ENCODE measurements at places on chromosomes 16 and 17.

DNA sequence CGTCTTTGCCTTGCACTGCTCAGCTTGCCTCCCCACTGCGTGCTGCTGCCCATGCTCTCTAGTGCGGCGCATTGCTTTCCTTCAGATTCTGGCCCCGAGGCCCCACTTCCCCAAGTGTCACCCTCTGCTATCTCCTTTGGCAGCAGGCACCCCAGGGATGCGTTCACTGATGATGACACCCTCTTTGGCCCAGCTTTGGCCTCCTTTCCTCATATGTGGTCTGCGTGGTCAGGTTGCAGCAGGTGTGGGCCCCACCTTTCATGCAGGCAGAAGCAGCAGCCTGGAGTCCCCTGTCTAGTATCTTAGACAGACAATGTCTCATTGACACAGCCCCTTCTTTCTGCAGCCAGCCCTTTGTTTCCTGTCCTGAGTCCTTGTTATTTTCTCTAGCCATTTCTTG lies 4.8 kb upstream of the CCL3 start:
- DNase-seq = no peak

GRCh38 chr16:77805398-77805797 lies 17.0 kb downstream of the VAT1L start:
- DNase-seq = no peak

GRCh38 chr16:10552998-10553491 lies 27.4 kb downstream of the EMP2 start:
- DNase-seq = no peak

- peak; percentile 52 for DNase-seq
Measured at GRCh38 chr17:50507871-50508572, at the start of gene MYCBPAP. Gene MYCBPAP (plus strand): TSS chr17:50508439. CDS start chr17:50508675, 236 bp downstream.

- DNase-seq = peak; percentile 70
Measured at GRCh38 chr17:67481808-67482207, 104.7 kb downstream of the PITPNC1 start.

GRCh38 chr17:79075446-79075750 lies 774 bp downstream of the ENGASE start:
- DNase-seq = no peak

DNA sequence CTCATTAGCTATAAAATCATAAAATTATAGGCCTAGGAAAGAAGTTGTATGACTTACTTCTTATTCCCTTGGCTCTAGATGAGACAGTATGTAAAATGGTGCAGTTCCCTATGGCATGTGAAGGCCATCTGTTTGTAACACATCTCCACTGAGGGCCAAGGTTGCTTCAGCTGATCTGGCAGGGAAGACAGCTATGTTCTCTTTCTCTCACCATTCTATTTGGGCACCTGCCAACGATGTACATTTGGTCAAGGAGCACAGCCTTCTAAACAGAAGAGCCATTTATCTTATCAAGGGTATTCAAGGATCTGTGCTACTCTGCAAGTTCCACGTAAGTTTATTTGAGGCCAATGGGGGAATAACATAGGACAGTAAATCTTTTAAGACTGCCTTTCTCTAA lies 129.8 kb upstream of the TOM1L1 start:
- DNase-seq = no peak

DNA sequence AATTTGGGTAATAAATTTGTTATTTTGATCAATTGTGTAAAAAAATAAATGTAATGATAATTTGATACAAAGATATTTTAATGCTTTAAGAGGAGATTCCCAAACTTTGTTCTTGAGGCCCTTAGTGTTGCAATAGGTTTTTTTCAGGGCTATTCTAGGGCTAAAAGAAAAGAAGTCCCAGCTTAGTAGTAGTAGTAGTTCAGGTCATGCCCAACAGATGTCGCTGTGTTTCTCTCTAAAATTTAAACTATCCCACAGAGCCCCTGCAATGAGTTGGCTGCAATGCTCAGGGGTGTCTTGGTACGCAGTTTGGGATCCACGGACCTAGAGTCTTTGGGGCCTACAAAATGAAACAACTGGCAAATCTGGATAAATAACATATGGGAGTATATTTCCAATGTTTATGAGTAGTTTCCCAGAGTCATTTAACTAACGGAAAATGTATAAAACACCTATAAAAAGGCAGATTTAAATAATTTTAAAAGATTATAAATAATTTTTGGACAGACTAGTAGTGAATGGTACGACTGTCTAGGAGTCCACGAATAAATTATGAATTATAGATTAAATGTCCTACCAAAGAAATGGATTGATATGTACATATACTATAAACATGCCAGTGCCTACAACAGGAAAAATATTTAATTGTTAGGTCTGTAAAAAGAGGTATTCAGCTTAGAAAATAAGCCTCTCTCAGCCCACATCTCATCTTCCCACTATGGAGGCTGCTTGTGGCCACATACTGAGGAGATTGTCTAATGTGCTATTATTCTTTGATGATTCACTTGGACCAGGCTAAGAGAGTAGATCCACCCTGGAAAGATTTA lies 228.5 kb upstream of the PMFBP1 start:
- peak; percentile 15 for DNase-seq

DNA sequence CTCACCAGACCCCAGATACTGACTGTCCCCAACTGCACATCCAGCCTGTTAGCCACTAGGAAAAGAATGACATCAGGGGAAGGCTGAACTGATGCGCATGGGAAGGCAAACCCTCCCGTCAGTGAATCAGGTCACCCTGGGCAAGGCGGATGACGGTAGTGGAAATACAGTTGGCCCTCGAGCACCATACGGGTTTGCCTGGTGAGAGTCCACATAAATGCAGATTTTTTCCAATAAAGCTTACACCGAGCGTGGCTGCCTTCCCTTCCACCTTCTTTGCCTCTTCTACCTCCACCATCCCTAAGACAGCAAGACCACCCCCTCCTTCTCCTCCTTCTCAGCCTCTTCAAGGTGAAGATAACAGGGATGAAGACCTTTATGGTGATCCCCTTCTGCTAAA lies 236.1 kb upstream of the TNRC6C start:
- no peak for DNase-seq

- no peak for DNase-seq
Measured at GRCh38 chr16:81740169-81740568, 38.9 kb upstream of the PLCG2 start.

DNA sequence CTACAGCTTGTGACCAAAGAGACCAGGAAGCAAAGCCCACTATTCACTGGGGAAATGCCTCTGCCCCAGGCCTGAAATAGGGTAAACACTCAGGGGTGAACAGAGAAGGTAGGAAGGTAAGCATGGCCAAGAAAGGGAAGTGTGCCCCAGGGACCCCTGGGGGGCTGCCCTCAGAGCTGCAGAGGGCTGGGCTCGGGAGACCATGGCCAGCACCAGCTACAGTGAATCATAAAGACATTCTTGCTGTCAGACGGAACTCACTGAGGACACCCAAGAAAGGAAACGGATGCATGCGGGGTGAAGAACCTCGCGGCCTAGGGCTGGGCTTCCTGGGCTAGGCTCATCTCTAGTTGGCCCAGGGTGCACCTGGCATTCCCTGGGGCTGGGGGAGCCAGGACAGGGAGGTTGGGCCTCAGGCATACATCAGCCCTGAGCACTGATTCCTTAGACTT lies 9.6 kb downstream of the HIC1 start:
- no peak for DNase-seq

DNA sequence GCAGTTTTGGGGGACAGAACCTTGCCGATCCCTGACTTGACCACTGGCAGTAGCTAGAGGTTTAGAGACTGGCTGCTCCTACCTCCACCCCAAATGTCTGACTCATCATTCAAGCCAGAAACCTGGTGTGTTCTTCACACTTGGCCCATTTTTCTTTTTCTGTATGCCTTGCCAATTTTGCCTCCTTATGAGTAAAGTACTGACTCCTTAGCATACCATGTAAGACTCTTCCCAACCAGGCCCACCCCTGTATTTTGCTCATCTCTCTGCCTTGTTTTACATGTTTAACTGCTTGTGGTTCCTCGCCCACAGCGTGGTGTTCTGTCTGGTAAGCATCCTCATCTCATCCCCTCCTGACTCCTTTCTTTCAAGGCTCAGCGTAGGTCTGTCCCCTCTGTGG lies 37.9 kb downstream of the NUP88 start:
- DNase-seq = no peak

DNA sequence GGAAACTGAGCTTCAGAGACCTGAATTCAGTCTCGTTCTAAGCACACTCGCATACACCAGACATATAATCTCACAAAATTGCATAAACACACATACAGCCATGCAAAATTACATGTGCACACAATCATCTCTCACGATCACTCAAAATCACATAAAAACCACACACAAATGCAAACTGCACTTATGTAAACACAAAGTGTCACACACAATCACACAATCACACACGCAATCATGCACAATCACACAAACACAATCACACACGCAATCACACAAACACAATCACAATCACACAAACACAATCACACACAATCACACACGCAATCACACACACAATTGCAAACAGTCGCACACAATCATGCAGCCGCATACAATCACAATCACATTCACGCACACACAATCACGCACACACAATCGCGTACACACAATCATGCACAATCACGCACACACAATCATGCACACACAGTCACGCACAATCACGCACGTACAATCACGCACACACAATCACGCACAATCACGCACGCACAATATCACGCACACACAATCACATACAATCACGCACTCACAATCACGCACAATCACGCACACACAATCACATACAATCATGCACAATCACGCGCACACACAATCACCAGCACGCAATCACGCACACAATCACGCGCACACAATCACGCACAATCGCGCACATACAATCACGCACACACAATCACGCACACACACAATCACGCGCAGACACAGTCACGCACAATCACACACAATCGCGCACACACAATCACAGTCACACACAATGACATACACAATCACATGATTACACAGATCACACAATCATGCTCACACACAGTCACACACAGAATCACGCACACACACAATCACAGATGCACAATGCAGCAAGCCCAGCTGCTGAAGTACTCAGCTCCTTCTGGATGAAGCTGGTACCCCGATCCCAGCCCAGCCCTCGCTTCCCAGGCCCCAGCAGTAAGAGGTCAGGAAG lies 45.6 kb downstream of the ZDHHC7 start:
- DNase-seq = no peak

DNA sequence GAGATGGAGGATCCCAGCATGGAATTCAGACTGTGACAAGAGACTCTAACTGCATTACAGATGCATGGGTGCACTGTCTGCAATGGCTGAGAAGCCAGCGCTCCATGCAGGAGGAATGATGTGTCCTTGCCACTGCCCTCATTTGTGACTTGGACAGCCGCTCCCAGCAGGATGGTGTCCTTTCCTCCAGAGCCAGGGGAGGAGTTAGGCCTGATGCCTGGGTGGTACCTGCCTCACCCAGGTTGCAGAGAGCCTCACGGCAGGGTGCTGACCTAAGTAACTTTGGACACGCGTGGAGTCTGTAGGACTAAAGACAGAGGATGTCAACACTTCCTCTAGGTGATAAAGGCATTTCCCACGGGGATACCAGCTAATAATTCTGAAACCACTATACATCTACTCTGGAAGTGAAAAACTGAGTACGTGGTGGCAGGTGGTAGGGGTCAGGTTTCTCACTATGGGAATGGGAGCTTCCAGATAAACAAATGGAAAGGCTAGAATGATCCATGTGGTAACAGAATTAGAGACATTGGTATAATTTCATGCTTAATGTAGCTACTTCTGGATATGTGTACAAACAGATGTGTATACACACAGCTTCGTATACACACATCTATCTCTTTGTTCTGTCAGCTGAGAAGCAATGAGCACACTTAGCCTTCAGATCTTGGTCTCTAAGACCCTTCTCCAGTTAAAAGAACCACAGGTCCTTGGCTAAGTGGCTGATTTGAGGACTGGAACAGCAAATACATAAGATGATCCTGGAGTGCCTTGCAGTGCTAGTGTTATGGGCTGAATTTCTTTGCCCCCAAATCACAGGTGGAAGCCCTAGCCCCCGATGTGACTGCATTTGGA lies 13.7 kb upstream of the CSNK1D start:
- no peak for DNase-seq
